ENCODE measurements at places on chromosomes 2 and 18.

DNA sequence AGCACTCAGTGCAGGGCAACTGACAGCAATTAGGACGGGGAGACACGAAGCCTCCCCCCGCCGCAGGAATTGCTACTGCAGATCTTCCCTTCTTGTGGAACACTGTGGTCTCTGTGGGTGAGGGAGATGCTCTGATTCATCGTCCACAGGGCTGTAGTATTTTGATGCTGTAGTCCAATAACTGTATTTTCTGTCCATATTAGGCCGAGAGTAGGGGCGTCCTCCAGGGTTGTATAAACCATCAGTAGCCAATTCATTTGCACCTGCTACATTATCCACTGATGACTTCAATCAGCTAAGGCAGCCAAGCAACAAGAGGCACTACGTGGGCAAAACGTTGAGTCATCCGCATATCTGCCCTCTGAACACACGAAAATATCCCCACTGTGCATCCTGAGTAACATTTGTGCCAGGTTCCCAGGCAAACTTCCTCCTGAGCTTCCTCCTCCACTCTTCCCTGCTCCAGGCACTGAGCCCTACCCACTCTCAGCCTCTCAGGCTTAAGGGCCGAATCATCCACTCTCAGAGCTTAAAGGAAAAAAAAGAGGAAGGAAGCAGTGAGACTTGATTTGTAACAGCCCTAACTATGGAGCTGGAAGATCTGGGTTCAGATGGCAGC, 62.1 kb downstream of the LBH start:
- DNase-seq = peak; percentile 12

- no peak for DNase-seq
These were observed 14.2 kb upstream of the OXER1 start for GRCh38 chr2:42777883-42778805.

- no peak for DNase-seq
These were observed 84.2 kb downstream of the ACKR3 start for GRCh38 chr2:236653863-236654262.

DNA sequence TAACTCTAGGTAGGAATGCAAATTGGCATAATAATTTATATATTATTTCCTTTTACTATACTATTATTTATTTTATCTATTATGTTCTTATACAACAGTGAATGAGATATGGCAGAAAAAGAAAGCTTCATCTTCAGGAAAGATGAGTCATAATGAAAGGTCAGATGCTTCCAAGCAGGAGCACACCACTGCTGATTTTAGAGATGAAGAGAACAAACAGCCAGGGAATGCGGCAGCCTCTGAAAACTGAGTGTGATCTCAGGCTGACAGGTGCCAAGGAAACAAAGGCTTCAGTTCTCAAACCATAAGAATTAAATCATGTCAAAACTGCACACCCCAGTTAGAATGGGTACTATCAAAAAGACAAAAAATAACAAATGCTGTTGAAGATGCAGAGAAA, 149.0 kb downstream of the CCDC178 start:
- DNase-seq = no peak

- no peak for DNase-seq
These were observed 8.3 kb upstream of the DNAH7 start for GRCh38 chr2:196076778-196077568.

GRCh38 chr2:12320991-12321641, 395.6 kb upstream of the TRIB2 start:
- DNase-seq = no peak

DNA sequence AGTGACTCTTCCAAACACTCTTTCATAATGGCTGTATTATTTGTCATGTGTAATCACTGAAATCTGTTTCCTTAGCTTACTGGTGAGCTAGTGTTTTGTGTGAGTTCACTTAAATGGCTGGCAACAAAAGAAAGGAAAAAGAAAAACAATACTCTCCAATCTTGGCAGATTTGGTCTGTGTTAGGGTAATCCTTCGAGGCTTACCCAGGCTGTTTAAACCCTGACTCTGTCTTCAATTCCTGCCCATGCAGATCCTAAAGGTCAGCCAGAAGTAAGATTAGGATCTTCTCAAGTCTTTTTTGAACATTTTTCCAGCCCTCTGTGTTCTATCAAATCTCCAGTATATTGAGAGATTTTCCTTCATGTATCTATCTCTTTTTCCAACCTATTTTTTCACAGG, 85.3 kb downstream of the CCDC178 start:
- DNase-seq = no peak

DNA sequence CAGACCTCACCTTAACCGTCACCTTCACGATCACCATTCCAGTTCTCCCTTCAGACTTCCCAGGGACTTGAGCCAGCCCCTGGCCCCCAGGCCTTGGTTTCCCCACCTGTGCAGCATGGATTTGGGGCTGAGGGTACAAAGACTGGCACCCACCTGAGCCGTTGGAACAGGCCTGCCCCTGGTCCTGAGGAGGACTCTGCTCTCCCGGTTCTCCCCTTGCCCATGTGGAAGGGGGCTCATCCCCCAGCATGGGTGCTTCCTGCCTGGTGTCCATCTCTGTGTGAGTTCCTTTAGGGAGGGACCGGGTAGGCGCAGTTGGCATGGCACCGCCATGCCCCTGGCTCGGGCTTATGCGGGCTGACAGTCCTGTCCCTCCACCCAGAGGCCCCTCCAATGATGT, 10.9 kb upstream of the GPR35 start:
- DNase-seq = no peak

GRCh38 chr2:231028889-231029288, 8.4 kb upstream of the C2orf72 start:
- DNase-seq = no peak

DNA sequence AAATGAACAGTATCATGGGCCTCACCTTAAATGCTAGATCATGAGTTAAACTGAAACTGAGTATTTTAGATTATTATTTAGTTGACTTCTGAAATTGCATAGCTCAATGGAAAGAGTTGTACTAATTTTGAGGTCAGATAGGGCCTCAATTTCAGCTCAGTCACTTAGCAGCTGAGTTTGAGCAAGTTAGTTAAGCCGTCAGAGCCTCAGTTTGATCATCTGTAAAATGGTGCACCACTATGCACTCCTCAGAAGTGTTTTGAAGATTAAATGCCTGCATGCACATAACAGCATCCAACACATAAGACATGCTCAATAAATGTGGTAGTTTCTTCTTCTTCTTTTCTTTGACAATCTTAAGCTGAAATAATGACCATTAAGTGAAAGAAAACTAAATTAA, 38.2 kb upstream of the ASNSD1 start:
- no peak for DNase-seq

DNA sequence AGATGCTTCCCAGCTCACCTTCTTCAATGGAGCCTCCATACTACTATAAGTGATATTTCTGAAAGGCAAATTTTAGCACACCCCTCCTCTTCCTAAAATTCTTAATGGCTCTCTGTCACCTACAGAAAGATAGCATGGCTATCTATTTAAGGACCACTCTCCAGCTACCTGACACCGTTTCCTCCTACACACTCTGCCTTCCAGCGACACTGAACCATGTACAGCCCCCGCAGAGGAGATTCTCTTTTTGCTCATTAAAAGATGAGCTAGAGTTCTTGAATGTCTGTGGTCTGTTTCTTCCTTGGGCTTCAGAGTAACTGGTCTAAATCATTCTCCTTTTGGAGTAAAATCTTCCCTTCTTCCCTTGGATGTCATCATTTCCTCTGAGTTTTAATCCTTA, 38.4 kb upstream of the GAREM1 start:
- no peak for DNase-seq

DNA sequence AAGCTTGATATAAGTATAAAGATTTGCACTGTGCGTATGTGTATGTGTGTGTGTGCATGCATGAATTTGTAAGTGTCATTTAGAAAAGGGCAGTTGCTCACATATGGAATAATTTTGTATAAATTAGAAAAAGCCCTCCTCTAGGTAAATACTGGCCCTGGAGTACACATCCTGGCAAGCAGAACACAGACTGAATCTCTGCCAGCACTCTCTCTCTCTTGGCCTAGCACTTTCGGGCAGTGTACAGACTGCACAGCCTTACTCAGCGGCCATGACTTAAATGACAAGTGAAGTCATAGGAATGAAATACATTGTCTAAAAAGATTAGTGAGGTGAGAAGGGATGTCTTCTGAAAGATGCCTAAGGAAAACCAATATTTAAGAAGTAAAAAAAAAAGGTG, 214.1 kb downstream of the RDH14 start:
- DNase-seq = no peak

DNA sequence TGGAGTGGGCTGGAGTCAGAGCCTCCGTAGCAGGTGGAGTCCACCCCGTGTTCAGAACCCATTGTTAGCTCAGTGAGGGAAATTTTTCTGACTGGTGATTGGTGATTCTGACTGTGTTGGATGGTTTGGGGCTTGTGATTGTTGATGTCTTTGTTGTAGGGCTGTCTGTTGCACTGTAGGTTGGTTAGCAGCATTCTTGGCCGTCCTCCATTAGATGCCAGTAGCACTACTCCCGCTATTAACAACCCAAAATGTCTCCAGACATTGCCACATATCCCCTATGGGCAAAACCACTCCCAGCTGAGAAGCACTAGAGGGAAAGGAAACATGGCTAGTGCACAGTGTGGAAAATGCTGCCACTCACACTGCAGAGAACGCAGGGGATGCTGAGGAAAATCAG, 51.7 kb downstream of the ARMC9 start:
- no peak for DNase-seq

DNA sequence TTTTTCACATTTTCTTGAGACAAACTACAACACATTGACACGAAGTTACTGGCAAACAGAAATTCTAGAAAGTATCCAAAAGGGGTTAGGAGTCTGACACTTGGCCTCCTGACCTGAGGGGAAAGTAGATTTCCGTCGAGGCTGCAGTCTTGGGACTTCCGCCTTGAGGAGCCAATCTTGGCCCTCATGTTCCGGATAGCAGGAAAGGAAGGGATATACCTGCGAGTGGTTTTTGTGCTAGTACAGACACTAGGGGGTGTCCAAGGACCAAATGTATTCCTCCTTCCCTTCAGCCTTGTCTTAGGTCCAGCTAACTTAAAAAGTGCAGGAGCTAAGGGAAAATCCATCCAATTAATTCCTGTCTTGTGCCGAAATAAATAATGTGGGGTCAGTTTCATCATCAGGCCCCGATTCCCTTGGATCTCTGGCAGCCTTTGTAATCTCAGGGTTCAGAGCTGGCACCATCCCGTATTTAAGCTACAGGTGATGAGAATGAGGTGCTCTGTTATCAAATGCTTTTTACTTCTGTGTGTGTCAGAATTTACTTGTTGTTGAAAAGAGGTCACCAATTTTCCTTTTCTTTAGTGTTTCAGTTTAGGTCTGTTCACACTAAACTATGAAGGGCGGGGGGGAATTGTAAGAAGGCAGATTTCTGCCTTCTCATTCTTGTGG, 330.2 kb upstream of the FANCL start:
- DNase-seq = no peak

GRCh38 chr18:8661754-8662559, 43.4 kb upstream of the MTCL1 start:
- DNase-seq = no peak

DNA sequence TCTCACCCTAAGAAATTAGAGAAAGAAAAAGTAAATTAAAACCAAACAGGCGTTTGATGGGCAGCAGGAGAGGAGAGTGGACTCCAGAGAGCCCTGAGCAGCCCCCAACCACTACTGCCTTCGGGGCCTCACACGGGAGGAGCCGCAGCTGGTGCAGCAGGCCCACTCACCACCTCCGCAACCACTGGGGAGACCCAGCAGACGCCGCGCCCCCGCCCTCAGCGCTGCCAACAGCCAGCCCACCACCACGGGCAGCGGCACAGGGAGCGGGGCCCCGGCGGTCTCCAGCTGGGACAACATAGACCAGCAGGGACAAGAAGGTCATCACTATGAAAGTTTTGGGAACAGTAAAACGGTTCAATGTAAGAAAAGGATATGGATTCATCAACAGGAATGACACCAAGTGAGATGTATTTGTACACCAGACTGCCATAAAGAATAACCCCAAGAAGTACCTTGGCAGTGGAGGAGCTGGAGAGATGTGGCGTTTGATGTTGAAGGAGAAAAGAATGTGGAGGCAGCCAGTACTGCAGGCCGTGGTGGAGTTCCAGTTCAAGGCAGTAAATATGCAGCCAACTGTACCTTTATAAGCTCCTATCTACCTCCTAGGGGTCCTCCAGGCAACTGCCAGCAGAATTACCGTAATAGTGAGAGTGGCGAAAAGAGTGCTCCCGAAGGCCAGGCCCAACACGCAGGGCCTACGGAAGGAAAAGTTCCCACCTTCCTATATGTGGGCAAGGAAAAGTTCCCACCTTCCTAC, 76.5 kb downstream of the OLA1 start:
- no peak for DNase-seq

GRCh38 chr18:24727685-24728084, 267.2 kb downstream of the HRH4 start:
- no peak for DNase-seq

DNA sequence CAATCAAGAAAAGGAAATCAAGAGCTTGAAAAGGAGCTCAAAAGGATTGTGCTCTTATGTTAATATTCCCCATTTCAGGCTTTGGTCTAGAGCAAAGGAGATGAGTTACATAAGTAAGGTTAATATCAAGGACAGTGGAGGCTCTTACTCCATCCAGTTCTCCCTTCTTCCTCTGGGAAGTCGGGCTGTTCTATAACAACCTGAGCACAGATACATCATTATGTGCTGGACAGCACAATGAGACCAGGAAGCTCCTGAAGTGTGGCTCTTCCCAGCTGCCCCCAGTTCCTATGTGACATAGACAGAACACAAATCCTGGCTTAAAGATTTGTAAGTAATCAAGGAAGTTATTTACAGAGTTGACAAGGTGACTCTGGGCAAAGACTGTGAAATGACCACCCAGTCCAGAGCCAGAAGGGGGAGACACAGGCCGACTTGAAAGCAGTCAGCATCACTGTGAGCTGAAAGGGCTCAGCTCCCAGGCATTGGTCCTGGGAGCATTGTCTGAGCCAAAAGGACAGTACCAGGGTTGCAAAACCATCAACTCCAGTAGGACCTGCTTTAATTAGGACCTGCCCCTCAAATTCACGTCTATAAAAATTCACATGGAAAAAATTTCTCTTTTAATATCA, 917.6 kb upstream of the ACVR2A start:
- no peak for DNase-seq

- no peak for DNase-seq
These were observed 78.0 kb upstream of the NFATC1 start for GRCh38 chr18:79317703-79318102.

DNA sequence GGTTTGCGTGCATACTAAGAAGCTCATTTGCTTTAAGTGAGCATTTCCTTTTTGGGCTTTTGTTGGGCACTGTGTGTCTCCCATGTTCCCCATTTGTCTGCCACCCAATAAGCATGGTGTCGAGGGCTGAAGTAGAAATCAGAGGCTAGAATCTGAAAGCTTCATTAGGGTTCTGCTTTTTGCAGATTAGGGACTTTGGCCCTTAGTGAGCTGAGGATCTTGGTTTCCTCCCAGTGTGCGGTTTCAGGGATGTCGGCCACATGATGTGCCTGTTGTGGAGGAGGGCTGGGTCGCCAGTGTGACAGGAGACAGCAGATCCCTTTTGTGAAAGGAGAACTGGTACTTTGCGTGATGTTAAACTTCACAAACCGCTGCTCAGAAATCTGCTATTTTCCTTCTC, 41.1 kb downstream of the PLEKHB2 start:
- DNase-seq = no peak

DNA sequence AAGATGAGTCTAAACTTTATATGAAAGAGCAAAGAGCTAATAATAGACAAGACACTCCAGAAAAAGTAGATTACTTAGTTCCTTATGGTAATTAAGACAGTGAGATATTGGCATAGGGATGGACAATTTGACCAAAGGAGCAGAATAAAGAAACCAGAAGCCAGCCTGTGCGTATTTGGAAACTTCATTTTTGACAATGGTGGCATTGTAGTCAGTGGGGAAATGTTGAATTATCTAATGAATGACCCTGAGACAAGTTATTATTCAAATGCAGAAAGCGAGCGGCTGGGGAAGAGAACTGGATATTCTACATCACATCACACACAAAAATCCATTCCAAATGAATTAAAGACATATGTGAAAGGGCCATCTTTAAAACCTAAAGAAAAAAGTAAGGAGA, 144.3 kb downstream of the DTNB start:
- DNase-seq = no peak
